Stimulated activated CD8-positive, alpha-beta memory T cell treated with anti-CD3 and anti-CD28 coated beads, Interleukin-15, amount 100 ng/mL, for 1 hour (primary cell): ENCODE measurements at places on chromosomes 5 and 9.

DNA sequence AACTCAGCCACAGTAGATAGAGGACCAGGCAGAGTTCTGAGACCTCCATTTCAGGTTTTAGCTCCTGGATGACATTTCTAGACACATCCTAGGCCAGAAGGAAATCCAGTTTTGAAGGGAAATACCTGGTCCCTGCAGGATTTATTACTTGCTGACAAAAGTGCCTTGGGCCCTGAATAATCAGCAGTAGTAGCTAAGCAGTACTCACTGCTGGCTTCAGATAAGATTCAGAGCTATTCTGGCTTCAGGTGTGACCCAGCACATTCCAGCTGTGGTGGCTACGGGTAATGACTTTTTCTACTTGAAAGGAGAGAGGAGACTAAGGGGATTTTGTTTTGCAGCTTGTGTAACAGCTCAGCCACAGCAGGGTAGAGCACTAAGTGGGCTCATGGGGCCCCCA is 34.0 kb downstream of the NDUFAF2 start:
- no peak for DNase-seq

DNA sequence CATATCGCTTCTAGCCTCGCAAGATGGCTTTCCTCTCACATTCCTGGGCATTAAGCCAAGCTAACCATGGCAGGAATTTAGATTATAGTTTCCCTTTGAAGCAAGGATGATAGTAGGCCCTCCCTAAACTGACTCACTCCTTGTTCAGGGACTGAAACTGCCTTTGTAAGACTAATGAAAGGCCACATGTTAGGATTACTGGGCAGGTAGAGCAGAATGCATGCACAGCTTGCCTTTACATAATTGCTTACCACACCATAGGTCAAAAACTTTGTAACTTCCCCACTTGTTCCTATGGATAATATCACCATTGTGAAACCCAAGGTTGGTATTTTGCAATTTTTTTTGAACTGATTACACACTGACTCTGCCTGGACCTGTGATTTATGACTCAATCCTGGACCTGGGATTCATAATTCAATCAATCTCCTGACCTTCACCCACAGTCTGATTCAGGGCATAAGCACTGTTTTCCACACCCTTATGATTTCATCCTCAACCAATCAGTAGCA is 41.0 kb upstream of the PRDM9 start:
- no peak for DNase-seq

GRCh38 chr5:158514319-158514985 is 585.3 kb downstream of the EBF1 start:
- no peak for DNase-seq

DNA sequence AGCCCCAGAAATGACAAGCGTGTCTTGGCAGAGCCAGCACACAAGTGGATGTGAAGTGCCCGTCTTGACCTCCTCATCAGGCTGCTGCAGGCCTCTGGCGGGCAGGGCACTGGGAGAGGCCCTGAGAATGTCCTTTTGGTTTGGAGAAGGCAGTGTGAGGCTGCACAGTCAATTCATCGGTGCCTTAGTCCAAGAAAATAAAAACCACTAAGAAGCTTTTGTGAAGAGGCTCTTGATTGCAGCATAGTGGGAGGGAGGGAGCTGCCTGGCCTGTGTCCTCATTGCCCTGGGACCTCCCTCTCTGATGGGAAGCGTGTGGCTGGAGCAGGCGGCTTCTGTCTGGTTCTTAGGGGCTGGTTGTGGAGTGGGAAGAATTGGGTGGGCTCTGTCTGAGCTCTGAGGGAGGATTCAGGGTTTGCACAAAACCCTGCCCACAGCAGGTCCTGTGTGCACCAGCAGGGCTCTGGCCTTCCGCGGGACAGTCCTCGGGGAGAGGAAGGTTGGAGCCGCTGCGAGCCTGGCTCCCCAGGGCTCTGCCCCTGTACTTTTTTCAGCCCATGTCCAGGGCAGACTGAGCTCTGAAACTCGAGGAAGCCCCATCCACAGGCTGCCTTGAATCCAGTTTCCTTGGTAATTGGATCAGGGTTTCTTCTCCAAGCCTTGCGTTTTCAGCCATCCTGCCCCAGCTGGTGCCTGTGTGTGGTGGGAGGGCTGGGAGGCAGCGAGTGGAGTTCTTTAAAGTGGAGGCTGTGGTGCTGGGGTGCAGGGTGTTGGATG is 1.1 kb downstream of the HRCT1 start:
- no peak for DNase-seq

- DNase-seq = no peak
These were observed 9.2 kb downstream of the LIFR start for GRCh38 chr5:38547257-38547656.

DNA sequence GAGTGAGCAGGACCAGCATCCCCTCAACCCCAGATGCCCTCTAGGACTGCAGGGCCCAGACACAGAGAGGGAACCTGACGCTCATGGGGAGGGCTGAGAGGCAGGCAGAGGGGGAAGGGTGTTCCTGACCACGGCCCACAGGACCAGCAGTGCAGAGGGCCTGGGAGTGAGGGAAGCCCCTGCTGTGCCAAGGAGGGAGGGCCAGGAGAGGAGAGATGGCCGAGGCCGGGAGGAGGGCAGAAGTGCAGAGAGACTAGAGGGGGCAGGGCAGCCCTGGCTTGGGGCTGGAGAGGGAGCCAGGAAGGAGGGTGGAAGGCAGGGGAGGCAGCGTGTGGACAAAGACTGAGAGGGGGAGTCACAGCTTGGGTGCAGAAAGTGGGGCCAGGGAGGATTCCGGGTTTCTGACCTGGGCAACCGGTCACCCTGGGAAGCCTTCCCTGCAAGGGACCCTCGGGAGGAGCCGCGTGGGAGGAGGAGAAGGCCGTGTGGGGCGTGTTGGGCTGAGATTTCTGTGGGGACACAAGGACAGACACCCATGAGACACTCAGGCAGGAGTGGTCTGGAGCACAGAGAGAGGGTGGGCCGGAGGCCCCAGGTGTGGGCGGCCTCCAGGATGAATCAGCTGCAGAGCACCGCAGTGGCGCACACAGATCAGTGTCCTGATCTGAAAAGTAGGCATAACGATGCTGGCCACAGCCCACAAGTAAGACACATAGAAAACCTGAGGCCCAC is 117.5 kb downstream of the ADAMTS2 start:
- DNase-seq = no peak

DNA sequence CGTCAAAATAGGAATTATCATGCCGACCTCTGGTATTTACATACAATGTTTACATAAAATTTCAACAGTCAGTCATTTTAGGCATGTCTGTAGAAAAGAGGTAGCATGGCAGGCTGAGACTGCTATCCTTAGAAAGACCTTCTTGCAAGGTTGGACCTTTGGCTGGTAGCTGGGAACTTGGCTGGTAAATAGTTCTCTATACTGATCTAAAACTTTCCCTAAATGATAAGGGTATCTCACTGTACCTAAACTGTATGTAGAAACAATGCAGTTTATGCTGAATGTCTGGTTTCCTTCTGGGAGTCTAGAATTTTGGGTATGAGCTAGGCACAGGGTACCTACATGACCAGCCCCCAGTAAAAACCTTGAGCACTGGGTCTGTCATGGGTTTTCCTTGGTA is 18.0 kb downstream of the FEM1C start:
- no peak for DNase-seq
